ENCODE measurements at places on chromosomes 5 and 9.

- no peak for DNase-seq
Observed at GRCh38 chr5:159850160-159850559, 66.1 kb upstream of the ADRA1B start.

DNA sequence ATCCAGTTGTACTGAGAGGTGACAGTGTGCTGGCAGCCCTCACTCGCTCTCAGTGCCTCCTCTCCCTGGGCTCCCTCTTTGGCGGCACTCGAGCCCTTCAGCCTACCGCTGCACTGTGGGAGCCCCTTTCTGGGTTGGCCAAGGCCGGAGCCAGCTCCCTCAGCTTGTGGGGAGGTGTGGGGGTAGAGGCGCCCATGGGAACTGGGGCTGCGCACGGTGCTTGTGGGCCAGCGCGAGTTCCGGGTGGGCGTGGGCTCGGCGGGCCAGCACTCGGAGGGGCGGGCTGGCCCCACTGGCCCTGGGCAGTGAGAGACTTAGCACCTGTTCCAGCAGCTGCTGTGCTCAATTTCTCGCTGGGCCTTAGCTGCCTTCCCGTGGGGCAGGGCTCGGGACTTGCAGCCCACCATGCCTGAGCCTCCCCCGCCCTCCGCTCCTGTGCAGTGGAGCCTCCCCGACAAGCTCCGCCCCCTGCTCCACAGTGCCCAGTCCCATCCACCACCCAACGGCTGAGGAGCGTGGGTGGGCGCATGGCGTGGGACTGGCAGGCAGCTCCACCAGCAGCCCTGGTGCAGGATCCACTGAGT, 342.2 kb upstream of the ZNF608 start:
- DNase-seq: no peak

DNA sequence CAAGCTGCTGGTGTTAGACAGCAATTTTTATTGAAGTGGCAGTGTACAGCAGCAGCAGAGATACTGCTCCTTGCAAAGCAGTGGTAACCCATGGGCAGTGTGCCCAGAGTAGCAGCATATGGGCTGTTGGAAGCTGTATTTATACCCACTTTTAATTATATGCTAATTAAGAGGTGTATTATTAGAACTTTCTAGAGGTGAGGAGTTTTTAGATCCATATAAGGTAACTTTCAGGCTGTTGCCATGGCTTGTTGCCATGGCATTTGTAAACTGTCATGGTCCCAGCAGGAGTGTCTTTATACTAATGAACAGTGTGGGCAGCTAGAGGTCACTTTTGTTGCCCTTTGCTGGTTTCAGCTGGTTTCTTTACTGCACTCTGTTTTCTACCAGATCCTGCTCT, 3.7 kb upstream of the PJA2 start:
- no peak for DNase-seq

- no peak for DNase-seq
Observed at GRCh38 chr5:15203376-15203775, 296.6 kb upstream of the FBXL7 start.
